ENCODE measurements at places on chromosomes 11 and 22.
A peak's percentile ranks its signal among the peaks of the same experiment; 100 is the strongest.

GRCh38 chr11:1231396-1232020 is 8.6 kb downstream of the MUC5B start:
- no peak for DNase-seq

GRCh38 chr22:26330971-26331625 is 98.0 kb upstream of the ASPHD2 start:
- peak; percentile 38 for DNase-seq

- peak; percentile 68 for DNase-seq
Observed at GRCh38 chr11:1073261-1073724, 1.4 kb upstream of the MUC2 start.

DNA sequence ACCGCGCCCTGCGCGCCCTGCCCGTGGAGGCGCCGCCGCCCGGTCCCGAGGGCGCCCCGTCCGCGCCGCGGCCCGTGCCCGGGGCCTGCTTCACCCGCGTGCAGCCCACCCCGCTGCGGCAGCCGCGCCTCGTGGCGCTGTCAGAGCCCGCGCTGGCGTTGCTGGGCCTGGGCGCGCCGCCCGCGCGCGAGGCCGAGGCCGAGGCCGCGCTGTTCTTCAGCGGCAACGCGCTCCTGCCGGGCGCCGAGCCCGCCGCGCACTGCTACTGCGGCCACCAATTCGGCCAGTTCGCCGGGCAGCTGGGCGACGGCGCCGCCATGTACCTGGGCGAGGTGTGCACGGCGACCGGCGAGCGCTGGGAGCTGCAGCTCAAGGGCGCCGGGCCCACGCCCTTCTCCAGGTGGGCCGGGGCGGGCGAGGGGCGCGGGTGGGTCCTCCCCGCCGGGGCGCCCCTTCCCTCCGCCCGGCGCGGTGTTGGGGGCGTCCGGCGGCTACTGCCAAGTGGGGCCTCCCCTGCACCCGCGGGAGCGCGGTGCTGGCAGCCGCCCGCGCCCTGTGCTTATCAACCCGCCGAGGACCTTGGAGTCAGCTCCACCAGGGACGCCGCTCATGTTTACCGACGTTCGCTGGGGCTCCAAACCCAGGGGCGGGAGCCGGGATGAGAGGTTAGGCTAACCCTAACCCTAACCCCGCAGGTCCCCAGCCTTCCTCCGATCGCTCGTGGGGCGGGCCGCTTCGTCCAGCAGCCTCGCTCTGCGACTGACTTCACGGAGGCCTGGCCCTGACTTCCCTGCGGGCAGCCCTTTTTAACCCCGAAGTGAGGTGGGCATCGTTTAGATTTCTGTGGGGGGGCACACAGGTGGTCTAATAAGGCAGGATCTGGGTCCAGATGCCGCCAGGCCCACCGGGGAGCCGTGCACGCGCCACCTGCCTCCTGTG is 649 bp downstream of the SELENOO start:
- no peak for DNase-seq

- no peak for DNase-seq
Observed at GRCh38 chr22:33600113-33600512, 320.2 kb downstream of the LARGE1 start.

- DNase-seq, result peak; percentile 10
Observed at GRCh38 chr11:62974848-62975522, 9.8 kb downstream of the SLC22A6 start.

- no peak for DNase-seq
Observed at GRCh38 chr11:23954730-23955129, 542.1 kb upstream of the LUZP2 start.

DNA sequence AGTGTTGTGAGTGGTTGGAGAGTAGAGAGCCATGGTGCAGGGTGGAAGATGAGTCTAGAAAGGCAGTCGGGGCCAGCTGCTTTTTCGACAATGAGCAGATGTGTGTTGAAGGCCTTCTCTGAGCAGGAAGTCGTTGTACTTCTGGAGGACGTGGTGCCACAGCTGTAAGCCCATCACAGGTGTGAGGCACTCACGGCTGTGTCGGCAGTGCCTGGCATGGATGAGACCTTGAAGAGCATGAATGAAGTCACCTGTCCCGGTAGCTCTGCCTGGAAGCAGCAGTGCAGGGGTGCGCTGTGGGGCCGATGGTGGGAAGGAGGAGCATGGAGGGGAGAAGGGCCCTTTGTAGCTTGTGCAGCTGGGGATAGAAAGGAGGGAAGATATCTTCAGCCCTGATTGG is 165.2 kb downstream of the PKNOX2 start:
- no peak for DNase-seq

DNA sequence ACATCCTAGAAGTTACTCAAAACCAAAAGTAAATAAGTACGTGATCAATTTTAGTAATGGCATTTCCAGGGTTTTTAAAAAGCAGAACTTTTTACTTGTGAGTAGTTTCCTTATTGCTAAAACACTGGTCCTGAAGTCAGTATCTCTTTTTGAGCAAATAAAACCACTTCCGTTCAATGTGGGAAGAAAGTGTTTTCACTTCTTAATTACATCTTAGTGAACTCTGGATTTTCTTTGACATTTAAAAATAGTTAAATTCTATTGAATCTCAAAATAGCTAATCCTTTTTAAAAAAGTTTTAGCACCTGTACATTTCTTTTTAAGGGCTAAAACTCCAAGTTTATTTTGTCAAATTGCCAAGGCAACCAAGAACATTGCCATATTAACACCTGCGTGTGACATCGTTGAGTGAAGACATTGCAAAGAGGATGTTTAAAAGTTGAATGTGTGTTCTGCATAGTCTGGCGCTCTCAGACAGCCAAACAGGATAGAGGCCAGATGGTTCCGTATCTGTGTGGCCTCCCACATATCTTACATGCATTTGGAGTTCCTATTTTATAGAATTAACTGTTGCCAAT is 17.2 kb upstream of the OR5B21 start:
- no peak for DNase-seq

DNA sequence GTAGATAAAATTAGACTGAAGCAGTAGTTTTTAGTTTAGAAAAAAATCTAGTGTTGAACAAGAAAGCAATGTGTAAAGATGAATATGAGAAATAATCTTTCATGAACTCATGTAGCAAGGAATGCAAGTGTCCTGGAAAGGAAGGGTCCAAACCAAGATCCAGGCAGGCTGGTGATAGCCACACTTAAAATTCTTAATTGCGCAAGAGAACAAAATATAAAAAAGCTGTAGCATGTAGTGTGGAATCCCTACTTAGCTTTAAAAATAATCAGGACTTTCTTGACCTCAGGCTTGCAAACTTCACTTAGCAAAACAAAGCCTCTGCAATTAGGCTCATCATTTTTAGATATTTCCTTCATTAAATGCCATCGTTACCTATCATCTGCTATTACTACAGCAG is 2186.1 kb upstream of the RAG2 start:
- no peak for DNase-seq

DNA sequence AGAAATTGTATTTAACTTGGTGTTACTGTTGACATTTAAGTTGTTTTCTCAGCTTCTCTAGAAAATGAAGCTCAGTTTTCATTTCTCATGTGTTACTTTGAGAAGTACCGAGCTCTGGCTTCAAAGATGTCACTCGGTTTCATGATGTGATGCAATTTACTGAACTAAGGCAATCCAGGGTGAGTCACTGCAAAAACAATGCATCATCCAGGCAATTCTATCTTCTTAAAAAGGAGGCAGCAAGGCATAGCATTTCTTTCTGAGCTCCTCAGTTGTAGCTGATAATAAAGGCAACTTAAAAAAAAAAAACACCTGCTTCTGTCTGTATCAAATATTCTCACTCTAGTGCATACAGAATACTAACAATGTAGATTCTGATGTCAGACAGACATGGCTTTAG is 91.1 kb upstream of the KCNA4 start:
- DNase-seq, result peak; percentile 65

GRCh38 chr11:108586600-108586999 is 7.0 kb downstream of the EXPH5 start:
- DNase-seq, result no peak

DNA sequence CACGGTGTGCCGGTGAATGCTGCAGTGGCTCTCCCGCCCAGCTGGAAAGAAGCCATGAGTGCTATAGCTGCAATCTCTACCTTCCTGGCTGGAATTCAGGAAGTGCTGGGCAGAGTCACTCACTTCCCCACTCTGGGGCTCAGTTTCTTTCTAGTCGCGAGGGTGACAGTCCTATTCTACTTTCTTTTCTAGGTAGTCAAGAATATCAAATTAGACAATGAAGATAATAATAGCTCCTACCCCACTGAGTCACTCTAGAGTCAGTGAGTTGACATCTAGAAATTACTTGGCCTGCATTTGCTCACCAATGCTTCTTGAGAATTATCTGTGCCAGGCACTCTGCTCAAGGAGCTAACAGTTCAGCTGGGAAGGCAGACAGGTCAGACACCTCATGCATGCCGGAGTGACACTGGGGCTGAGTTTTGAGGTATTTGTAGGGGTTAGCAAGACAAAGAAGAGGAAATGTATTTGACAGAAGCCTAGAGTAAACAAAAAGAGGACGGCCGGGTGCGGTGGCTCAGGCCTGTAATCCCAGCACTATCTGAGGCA is 3.2 kb downstream of the CENPM start:
- DNase-seq, result peak; percentile 29

DNA sequence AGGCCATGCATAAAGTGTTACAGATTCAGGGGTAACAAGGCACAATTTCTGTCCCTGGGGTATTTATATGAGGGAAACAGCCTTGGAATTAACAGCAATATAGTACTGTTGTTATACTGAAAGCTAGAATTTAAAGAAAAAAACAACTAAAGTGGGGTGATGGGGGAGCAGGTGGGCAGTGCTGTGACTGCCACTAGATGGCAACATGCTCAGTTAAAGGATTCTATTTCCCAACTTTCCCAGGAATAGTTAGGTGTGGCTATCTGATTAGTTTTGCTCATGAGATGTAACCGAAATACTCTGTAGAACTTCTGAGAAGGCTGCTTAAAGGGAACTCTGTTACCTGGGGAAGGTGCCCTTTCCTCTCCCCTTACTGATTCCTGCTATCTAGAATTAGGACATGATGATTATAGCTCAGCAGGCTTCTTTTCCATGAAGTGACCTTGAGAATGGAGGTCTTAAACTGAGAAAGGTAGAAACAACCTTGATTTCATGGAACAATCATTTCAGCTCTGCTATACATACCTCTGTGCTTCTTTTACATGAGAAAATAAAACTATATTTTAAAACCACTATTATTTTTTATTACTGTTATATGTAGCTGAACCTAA is 102.6 kb downstream of the RELT start:
- DNase-seq, result peak; percentile 62

GRCh38 chr22:35589071-35589755 is 27.9 kb downstream of the MB start:
- DNase-seq, result peak; percentile 83

- DNase-seq, result peak; percentile 82
Observed at GRCh38 chr11:77187776-77188632, 60.0 kb downstream of the MYO7A start.

Data from fibroblast of the aortic adventitia (primary cell).